ENCODE measurements at places on chromosomes 3 and 15.
A peak's percentile ranks its signal among the peaks of the same experiment; 100 is the strongest.

GRCh38 chr15:29133321-29133720, 136.3 kb downstream of the NSMCE3 start:
- no peak for DNase-seq
- H3K36me3 ChIP-seq, result no peaks in the 10 kb centered on the region
- no peaks in the 10 kb centered on the region for H3K4me1 ChIP-seq

GRCh38 chr3:56997041-56997440, 63.4 kb upstream of the SPATA12 start:
- H3K4me3 ChIP-seq, result no peak overlapping the region
- no peak for DNase-seq
- no peaks in the 10 kb centered on the region for H3K36me3 ChIP-seq
- peaks cover 13% of the 10 kb centered on the region for H3K4me1 ChIP-seq
- no peaks in the 10 kb centered on the region for H3K27me3 ChIP-seq
- no peak overlapping the region for H3K27ac ChIP-seq

- no peak overlapping the region for H3K27ac ChIP-seq
- H3K36me3 ChIP-seq, result no peaks in the 10 kb centered on the region
- H3K27me3 ChIP-seq, result peaks cover 22% of the 10 kb centered on the region
- DNase-seq, result no peak
Measured at GRCh38 chr15:69789648-69790393, 307.9 kb downstream of the TLE3 start.

DNA sequence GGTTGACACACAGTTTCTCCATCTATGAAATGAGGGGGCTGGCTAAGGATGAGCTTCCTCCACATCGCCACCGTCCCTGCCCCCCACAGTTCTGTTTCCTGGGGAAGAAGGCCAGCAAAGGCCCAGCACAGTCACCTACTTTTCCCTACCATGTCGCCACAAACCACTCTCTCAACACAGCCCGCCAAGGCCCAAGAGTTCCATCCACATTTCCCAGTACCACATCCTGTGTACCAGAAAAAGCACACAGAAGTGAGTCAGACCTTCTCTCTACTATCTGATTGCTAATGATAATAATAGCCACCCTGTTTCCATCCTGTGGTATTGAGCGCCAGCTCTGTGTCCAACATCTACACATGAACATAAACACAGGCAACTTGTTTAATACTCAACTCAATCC, 30.3 kb upstream of the C15orf39 start:
- H3K4me1 ChIP-seq, result peaks cover 12% of the 10 kb centered on the region
- H3K4me3 ChIP-seq, result no peak overlapping the region
- peak; percentile 90 for DNase-seq
- peak overlapping the region; percentile 4 for H3K27ac ChIP-seq
- H3K27me3 ChIP-seq, result no peaks in the 10 kb centered on the region
